ENCODE measurements at places on chromosomes 2 and 18.

- no peak overlapping the region for H3K27ac ChIP-seq
- no peaks in the 10 kb centered on the region for H3K27me3 ChIP-seq
- no peak for DNase-seq
- H3K4me3 ChIP-seq: no peak overlapping the region
- H3K36me3 ChIP-seq: peaks cover 11% of the 10 kb centered on the region
Measured at GRCh38 chr2:69863298-69863697, 30.5 kb upstream of the SNRNP27 start.

GRCh38 chr2:15673919-15674636 is 82.4 kb downstream of the DDX1 start:
- no peak overlapping the region for H3K4me3 ChIP-seq
- H3K27ac ChIP-seq: no peak overlapping the region
- no peak for DNase-seq
- peaks cover 13% of the 10 kb centered on the region for H3K27me3 ChIP-seq
- H3K4me1 ChIP-seq: no peaks in the 10 kb centered on the region
- no peaks in the 10 kb centered on the region for H3K36me3 ChIP-seq

DNA sequence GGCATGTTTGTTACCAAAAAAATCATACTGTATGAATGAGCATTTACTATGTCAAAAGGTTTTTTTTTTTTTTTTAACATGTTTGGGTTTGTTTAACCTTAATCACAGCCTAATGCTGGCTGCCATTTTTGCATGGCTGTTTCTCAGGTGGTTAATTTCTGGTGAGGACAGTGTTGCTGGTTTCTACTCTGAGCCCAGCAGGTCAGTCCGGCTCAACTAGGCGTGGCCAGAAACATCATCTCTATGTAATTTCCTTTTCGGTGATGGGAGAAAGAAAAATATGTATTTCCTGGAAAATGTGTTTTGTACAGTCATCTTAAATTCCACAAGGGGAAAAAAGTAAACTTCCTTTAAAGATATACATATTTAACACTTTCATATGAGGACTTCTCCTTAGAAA is 24.9 kb upstream of the BZW1 start:
- H3K4me1 ChIP-seq: peaks cover 6% of the 10 kb centered on the region
- H3K4me3 ChIP-seq: no peak overlapping the region
- no peaks in the 10 kb centered on the region for H3K27me3 ChIP-seq
- H3K36me3 ChIP-seq: no peaks in the 10 kb centered on the region
- no peak for DNase-seq
- no peak overlapping the region for H3K27ac ChIP-seq

GRCh38 chr2:98588880-98589431 is 19.4 kb downstream of the COA5 start:
- no peak for DNase-seq
- peaks cover 21% of the 10 kb centered on the region for H3K36me3 ChIP-seq
- H3K4me3 ChIP-seq: no peak overlapping the region
- peak overlapping the region; percentile 40 for H3K27ac ChIP-seq
- H3K27me3 ChIP-seq: no peaks in the 10 kb centered on the region

DNA sequence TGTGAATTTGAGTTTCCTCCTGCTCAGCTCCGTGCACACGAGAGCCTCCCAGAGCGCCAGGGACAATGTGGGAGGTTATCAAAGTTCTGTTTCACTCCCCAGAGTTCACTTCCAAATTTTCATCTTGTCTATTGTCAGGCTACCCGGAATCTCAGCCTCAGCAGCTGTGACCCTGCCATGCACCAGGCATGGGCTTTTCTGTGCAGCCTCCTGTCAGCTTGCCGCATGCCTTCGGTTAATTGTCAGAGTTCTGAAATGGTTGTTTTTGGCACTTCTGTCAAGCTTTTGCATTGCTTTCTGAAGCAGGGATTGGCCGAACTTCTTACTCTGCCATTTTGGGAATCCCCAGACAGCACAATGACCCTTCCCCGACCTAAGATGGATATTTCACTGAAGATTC is 60.4 kb downstream of the SH3YL1 start:
- H3K4me3 ChIP-seq: no peak overlapping the region
- no peak for DNase-seq
- no peaks in the 10 kb centered on the region for H3K27me3 ChIP-seq
- H3K36me3 ChIP-seq: peaks cover 2% of the 10 kb centered on the region
- peaks cover 11% of the 10 kb centered on the region for H3K4me1 ChIP-seq
- no peak overlapping the region for H3K27ac ChIP-seq

- peaks cover 20% of the 10 kb centered on the region for H3K4me1 ChIP-seq
- DNase-seq: peak; percentile 36
- H3K4me3 ChIP-seq: peak overlapping the region; percentile 52
- no peaks in the 10 kb centered on the region for H3K27me3 ChIP-seq
Measured at GRCh38 chr2:119338826-119339561, 27.6 kb downstream of the C2orf76 start.

DNA sequence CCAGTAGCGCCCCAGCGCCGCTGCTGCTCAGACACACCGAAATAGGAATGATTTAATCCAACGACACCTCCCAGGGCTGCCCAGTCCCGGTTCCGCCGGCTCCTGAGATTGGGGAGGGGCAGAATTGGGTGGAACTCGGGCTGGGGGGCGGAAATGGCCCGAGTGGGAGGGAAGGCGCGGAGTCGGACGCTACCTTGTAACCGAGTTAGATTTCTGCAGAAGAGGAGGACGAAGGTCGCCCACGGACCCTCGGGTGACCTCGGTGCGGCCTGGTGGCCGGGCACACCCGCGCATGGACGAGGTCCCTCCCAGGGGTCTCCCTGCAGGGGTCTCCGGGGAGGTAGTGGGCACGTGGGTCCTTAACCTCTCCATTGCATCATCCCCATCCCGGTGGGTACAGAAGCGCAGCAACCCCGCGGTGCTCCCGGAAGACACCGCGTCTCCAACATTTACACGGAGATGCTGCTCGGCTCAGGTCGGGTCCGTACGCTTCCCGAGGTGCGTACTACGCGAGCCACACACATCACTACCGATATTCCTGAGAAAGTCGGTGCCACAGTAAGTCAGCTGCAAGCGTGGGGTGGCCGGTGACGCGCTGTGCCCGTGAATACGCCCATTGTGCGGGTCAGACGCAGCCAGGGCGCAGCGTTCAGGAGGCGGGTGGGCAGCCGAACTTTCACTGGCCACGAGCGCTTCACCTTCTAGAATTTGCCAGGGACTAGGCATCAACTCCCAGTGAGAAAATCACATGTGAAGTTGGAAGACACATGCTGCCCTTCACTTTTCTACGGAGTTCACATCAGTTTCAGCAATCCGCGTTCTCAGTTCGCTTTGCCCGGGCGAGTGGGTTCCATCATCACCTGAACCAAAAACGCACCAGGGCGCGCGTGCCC is 3.0 kb downstream of the ZNF516 start:
- H3K4me1 ChIP-seq: peaks cover 37% of the 10 kb centered on the region
- H3K27ac ChIP-seq: peak overlapping the region; percentile 93
- DNase-seq: peak; percentile 33
- no peaks in the 10 kb centered on the region for H3K36me3 ChIP-seq
- peaks cover 13% of the 10 kb centered on the region for H3K27me3 ChIP-seq
- H3K4me3 ChIP-seq: peak overlapping the region; percentile 88

DNA sequence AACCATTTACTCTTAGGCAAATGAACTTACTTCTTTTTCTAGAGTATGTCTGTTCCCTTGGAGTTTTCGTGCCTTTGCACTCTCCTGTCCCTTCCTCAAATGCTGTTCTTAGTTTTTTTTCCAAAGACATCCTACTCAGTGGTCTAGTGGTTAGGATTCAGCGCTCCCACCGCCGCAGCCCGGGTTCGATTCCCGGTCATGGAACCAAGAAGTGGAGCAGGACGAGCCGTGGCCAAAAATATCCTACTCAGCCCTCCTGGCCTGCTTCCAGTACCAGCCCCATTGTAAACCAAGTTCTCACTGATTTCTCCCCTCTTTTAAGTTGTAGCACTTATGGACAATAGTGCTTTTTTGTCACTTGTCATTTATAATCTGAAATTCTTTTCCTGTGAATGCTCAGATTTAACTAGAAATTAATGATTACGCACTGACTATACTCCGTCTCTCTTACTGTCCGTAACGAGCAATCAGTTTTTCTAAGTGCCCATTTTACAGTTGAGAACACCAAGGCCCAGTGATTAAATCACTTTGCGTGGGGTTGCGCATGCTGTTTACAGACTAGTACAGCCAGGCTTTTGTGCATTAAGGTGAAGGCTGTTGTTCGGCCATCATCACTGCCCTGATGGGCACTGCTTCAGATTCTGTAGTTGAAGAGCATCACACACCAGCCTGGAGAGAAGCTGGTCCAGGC is 17.9 kb downstream of the GREB1 start:
- DNase-seq: no peak
- H3K27me3 ChIP-seq: peaks cover 41% of the 10 kb centered on the region
- no peak overlapping the region for H3K4me3 ChIP-seq
- no peak overlapping the region for H3K27ac ChIP-seq
- peaks cover 5% of the 10 kb centered on the region for H3K4me1 ChIP-seq
- no peaks in the 10 kb centered on the region for H3K36me3 ChIP-seq

- H3K36me3 ChIP-seq: peaks cover 9% of the 10 kb centered on the region
- H3K4me1 ChIP-seq: peaks cover 34% of the 10 kb centered on the region
- H3K27me3 ChIP-seq: no peaks in the 10 kb centered on the region
Measured at GRCh38 chr2:216075510-216076485, 5.8 kb downstream of the PECR start.

- H3K4me1 ChIP-seq: no peaks in the 10 kb centered on the region
- H3K27ac ChIP-seq: no peak overlapping the region
- H3K36me3 ChIP-seq: no peaks in the 10 kb centered on the region
- no peak overlapping the region for H3K4me3 ChIP-seq
- no peak for DNase-seq
- peaks cover 16% of the 10 kb centered on the region for H3K27me3 ChIP-seq
Measured at GRCh38 chr2:153866595-153866994, 5.1 kb upstream of the GALNT13 start.

DNA sequence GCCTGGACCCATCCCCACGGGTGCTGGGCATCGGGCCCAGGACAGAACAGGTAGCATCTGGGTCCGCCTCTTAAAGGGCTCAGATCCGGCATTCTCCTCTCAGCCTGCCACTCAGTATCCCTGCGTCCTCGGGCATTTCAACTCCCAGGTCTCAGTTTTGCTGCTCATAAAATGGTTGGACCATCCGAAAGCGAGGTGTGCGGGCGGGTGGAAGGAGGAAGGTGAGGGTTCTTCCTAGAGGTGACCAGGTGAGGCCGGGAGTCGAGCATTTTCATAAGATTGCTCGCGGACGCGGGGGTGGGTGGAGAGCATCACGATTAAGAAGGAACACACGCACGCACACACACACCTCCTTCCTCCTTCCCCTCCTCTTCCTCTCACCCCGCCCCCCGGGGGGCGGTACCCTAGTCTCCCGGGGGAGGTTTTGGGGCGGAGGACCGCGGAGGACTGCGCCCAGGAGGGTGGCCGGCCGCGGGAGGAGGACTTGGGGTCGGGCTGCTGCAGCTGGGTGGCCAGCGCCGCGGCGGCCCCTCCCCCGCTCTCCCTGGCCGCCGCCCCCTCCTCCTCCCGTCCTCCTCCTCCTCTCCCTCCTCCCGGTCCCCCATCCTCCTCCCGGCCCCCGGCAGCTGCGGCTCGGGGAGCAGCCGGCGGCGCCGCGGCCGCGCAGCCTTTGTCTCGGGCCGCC is 97.9 kb upstream of the GPR45 start:
- peak; percentile 45 for DNase-seq
- H3K27ac ChIP-seq: no peak overlapping the region
- no peaks in the 10 kb centered on the region for H3K36me3 ChIP-seq
- peak overlapping the region; percentile 63 for H3K4me3 ChIP-seq

DNA sequence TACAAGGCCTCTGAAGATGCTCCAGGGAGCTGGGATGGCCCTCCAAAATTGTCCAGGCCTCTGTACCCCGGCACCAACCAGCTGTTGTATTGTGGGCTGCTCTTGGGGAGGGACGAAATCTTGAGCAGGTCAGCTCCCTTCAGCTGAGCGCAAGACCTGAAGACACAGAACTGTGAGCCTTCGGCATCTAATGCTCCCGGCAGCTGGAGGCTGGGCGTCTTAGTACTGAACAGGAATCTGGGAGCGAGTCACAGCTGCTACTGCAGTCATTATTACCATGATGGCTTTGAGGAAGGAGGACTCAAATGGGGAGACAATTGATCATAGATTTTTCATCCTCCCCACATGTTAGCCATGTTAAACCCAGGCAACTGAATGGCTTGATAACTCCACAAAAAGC is 83.0 kb upstream of the LTBP1 start:
- H3K27ac ChIP-seq: no peak overlapping the region
- H3K4me3 ChIP-seq: no peak overlapping the region
- DNase-seq: no peak
- H3K27me3 ChIP-seq: peaks cover 3% of the 10 kb centered on the region
- H3K36me3 ChIP-seq: peaks cover 1% of the 10 kb centered on the region
- peaks cover 12% of the 10 kb centered on the region for H3K4me1 ChIP-seq

DNA sequence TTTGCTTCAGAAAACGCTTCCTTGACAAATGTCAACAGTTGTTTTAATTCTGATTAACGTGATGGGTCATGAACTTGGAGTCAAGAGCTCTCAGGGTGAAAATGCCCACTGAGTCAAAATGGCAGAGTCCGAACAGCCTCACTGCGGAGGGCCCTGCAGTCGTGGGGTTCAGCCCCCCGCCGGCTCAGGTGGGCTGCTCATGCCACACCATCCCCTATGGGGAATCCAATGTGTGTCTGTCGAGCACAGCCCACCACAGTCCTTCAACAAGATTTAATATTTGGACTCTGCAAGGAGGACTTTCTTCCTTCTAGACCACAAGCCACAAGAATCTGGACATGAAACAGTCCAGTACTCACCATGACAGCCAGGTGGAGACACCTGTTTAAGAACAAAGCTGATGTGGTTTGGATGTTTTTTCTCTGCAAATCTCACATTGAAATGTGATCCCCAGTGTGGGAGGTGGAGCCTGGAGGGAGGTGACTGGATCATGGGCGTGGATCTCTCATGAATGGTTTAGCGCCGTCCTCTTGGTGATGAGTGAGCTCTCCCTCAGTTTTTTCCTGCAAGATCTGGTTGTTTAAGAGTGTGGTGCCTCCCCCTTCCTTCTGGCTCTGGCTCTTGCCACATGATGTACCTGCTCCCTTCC is 201.0 kb downstream of the NDUFA10 start:
- no peak for DNase-seq
- H3K27me3 ChIP-seq: peaks cover 4% of the 10 kb centered on the region
- no peaks in the 10 kb centered on the region for H3K36me3 ChIP-seq
- H3K4me1 ChIP-seq: no peaks in the 10 kb centered on the region
- H3K4me3 ChIP-seq: no peak overlapping the region
- no peak overlapping the region for H3K27ac ChIP-seq

GRCh38 chr18:34493566-34494358 is 216.3 kb upstream of the DTNA start:
- peak; percentile 26 for DNase-seq
- H3K27me3 ChIP-seq: peaks cover 42% of the 10 kb centered on the region
- peaks cover 2% of the 10 kb centered on the region for H3K4me1 ChIP-seq
- no peaks in the 10 kb centered on the region for H3K36me3 ChIP-seq
- H3K4me3 ChIP-seq: no peak overlapping the region

- no peak overlapping the region for H3K4me3 ChIP-seq
- H3K27ac ChIP-seq: no peak overlapping the region
- DNase-seq: no peak
- no peaks in the 10 kb centered on the region for H3K36me3 ChIP-seq
- H3K27me3 ChIP-seq: peaks cover 23% of the 10 kb centered on the region
- peaks cover 2% of the 10 kb centered on the region for H3K4me1 ChIP-seq
Measured at GRCh38 chr2:113281910-113282746, 3.4 kb upstream of the PAX8 start.
